RWPE1 (cell line): ENCODE measurements at places on chromosomes 7 and 10.
A peak's percentile ranks its signal among the peaks of the same experiment; 100 is the strongest.

DNA sequence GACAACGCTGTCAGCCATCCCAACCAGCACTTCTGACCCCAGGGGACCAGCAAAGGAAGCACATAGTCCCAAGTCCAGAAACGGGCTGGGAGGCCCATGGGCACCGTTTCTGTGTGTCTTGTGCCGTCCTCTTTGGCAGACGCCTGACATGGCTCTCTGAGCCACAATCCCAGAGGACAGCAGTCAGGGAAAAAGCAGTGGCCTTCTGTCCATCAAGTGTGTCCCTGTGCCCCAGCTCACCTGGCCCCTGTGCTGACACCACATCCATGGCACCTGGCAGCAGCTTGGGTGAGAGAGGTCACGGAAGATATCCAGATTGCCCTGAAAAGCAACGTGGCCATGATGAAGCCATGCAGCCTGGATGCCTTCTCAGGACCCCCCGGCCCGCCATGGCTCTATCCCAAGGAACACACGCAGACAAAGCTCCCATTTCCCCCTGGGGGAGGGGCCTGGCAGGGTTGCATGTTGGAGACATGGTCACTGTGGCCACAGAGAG, 38.1 kb upstream of the ANTXRL start:
- DNase-seq = no peak

DNA sequence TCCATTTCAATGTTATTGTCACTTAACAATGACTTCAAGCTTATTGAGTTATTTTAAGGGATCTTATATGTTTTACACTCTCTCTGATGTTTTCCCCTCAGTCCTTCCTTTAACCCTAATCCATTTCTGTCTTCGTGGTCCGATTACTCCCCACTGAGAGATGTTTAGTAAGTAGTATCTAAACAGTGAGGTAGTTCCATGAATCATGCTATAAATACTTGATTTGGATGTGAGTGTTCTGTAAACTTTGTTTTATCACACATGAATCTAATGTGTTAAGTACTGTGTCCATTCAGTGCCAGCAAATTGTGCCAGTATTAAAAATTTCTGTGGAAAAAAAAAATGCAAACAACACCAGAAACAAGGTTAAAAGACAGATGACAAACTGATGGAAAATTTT, 18.6 kb downstream of the RPP30 start:
- no peak for DNase-seq

DNA sequence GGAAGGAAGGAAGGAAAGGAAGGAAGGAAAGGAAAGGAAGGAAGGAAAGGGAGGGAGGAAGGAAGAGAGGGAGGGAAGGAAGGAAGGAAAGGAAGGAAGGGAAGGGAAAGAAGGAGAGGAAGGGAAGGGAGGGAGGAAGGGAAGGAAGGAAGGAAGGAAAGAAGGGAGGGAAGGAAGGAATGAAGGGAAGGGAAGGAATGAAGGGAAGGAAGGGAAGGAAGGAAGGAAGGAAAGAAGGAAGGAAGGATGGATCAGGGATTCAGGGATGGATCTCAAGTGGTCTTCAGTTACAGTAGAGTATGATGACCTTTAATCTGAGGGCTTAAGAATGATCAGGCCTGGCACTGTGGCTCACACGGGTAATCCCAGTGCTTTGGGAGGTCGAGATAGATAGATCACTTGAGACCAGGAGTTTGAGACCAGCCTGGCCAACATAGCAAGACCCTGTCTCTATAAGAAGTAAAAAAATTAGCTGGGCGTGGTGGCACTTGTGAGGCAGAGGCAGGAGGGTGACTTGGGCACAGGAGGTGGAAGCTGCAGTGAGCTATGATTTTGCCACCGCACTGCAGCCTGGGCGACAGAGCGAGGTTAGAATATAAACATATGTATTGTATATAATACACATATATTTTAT, 760 bp upstream of the FOXK1 start:
- DNase-seq = no peak

GRCh38 chr7:47693216-47693615, 111.3 kb upstream of the TNS3 start:
- DNase-seq = no peak

GRCh38 chr10:10734356-10735064, 283.2 kb upstream of the CELF2 start:
- no peak for DNase-seq

DNA sequence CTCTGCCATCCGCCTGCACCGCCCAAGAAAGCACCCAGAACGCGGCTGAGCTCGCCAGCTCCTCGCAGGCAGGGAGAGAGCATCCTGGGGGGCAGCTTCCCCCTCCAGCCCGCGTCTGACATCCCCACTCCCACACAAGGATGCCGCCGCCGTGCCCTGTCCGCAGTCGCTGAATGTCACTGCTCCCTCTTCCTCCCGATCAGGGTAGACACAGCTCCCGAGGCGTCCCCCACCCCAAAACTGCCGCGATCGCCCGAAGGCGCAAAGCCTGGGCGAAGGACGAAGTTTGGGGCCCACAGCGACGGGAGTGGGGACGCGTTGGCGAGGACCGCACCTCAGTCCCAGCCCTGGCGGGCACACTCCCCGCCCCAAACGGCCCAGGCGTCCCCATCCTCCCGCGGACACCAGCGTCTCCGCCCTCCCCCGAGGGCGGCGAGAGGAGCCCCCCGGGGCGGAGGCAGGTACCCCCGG, 1.5 kb upstream of the KAT6B start:
- no peak for DNase-seq

DNA sequence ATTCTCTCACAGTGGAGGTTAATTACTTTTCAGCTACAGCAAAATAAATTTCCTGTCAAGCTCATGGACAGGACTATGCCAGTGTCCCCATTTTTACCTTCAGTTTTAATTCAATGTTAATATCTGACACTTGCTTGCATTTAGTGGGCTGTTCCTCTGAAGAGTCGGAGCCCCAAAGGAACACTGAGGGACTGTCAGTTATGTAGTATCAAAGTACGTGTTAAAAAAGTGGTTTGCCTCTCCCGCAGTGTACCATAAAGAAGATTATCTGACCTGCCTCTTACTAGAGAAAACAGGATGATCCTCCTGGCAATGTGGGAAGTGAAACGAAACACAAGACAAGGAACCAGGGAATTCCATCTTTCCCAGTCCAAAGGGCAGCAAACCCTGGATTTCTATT, 1010.9 kb upstream of the PHF14 start:
- DNase-seq = no peak

DNA sequence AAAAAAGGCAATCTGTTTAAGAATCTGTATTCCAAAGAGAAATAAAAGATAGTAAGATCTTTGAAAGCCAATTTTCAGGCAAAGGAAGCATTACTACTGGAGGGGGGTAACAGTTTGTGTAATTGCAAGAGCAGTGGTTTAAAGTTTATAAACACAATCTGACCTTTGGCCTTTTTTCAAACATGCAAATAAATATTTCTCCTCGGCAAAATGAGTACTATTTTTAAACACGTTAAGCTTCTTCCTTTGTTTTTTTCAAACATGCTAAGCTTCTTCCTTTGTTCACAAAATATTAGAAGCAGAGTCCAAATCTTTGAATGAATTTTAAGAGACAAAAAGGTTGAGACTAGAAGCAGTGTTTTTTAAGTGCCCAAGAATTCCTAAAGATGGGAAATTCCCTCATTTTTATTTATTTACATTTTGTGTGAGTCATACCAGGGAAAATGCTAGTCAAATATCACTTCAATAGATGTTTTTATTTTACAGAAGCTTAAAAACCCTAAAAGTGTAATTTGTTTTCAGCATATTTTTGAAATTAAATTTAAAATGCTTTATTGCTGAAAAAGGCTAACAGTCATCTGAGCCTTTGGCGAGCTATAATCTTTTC, 229.3 kb downstream of the GPR37 start:
- DNase-seq = no peak

GRCh38 chr7:542713-543500, 23.3 kb upstream of the PDGFA start:
- DNase-seq = peak; percentile 80

GRCh38 chr7:91157579-91158320, 106.5 kb upstream of the FZD1 start:
- DNase-seq = no peak

- DNase-seq = no peak
Measured at GRCh38 chr10:96714031-96714590, 6.2 kb downstream of the PIK3AP1 start.

GRCh38 chr7:128882134-128882533, 19.5 kb downstream of the ATP6V1F start:
- no peak for DNase-seq

GRCh38 chr7:48031111-48031510, 2.2 kb upstream of the SUN3 start:
- DNase-seq = no peak

GRCh38 chr7:151249034-151249731, 689 bp upstream of the SMARCD3 start:
- no peak for DNase-seq

DNA sequence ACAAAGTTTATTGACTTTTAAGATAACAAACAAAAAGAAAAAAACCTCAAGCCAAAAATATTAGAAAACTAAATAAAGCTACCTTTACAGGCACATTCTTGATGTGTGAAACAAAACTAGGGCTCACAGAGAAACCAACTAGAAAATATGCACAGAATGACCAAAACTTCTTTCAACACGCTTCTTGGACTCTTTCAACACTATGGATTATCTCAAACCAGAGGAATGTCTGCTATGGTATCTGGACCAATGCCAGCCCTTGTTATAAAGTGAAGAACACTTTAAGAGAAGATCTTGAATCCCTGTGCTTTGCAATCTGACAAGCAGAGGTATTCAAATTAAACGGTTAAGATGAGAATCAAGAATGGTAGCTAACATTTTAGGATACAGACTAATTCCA, 76.6 kb downstream of the DNAJC1 start:
- DNase-seq = peak; percentile 68

- no peak for DNase-seq
Measured at GRCh38 chr7:37117292-37117691, 331.4 kb downstream of the ELMO1 start.

GRCh38 chr7:55016061-55016745, 2.6 kb upstream of the EGFR start:
- no peak for DNase-seq

GRCh38 chr7:133827707-133828623, 299.2 kb upstream of the LRGUK start:
- no peak for DNase-seq

DNA sequence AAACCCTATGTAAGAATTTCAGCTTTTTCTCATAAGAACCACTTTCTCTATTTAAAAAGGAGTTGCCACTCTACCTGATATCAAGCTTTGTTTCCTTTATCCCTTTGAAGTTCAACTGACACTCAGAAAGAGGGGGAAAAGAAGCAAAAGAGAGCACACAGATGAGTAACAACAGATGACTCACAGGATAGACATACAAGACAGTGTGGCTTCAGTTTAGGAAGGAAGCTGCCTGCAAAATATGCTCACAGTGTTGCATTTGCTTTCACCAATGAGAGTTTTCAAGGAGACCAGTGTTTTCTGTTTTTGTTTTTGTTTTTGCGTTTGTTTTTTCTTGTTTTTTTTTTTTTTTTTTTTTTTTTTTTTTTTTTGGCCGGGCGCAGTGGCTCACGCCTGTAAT, 1181.6 kb downstream of the DNAJB9 start:
- peak; percentile 10 for DNase-seq

DNA sequence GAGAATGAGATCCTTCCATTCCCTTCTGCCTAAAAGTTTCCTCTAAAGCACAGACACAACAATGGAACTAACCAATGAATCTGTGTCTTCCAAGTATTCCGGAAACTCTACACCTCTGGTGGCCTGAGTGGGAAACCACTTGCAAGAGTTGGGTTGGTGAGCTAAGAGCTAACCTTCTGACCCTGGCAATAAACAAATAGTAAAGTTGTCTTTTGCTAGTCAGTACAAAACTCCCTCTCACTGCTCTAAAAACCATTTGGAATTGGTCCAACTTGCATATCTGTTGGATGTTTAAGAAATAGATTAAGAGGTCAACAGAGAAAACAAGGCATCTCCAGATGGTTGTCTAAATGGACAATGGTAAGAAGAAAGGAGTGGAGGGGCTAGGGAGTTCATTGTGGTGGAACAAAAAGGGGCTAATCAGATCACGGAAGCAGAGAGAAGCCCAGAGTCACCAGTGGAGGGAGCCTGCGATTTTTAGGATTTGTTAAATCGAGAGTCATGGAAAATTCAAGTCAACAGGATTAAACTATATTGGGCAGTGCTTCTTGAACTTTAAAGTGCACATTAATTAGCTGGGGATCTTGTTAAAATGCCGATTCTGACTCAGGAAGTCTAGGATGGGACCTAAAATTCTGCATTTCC, 192.3 kb downstream of the EVX1 start:
- DNase-seq = no peak

- DNase-seq = no peak
Measured at GRCh38 chr10:87578842-87579401, 74.2 kb downstream of the MINPP1 start.
